ENCODE measurements at places on chromosomes 2 and 18.

- no peak for DNase-seq
Observed at GRCh38 chr2:105653302-105653701, 91.4 kb upstream of the NCK2 start.

- DNase-seq, result peak; percentile 31
Observed at GRCh38 chr2:152762202-152762601, 43.8 kb downstream of the ARL6IP6 start.

- DNase-seq, result no peak
Observed at GRCh38 chr2:147945660-147946059, 74.9 kb downstream of the ORC4 start.

- no peak for DNase-seq
Observed at GRCh38 chr2:61710711-61711110, 143.1 kb downstream of the FAM161A start.

DNA sequence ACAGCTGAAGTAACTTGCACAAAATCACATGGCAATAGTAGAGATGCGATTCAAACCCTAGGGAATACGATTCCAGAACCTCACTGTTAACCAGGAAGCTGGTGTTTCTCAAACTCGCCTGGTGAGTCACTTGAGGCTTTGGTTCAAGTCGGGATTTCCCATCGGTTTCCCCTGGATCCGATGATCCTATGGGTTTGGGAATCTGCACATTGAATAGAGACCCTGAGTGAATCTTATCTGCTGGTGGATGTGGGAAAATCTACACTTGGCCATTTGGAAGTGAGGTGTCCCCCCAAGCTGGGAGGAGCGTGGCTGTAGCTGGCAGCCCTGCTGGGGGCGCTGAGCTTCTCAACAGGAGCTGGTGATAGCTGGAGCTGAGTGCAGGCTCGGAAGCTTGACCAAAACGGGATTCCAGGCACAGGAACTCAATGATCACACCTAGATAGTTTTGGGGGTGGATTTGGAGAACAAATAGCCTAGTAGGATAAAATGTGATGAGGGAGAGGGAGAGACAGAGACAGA is 135.4 kb downstream of the PRKCE start:
- peak; percentile 30 for DNase-seq

GRCh38 chr2:48337871-48338270 is 192.1 kb upstream of the STON1 start:
- DNase-seq, result no peak

Measured in inflammatory macrophage treated with lipopolysaccharide for 4 hours (primary cell).